Renal cortical epithelial cell (primary cell): ENCODE measurements at places on chromosomes 11 and 22.

DNA sequence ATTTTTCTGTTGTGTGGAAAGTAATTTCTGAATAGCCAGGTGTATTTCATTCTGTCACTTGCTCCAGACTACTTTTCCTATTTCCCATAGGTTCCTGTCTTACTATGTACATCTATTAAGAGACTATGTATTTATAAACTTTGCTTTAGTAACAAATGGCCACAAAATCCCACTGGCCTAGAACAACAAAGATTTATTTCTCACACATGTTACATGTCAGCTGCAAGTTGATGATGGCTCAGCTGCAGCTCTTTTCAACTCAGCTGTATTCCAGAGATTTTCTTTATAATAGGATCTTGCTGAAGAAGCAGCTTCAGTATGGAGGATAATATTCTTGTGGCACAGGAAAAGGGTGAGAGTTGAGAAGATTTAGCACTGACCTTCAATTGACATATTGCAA lies 539.6 kb upstream of the LRRC4C start:
- no peak for DNase-seq

- peak; percentile 76 for DNase-seq
Measured at GRCh38 chr22:45996241-45997076, 19.5 kb upstream of the WNT7B start.

DNA sequence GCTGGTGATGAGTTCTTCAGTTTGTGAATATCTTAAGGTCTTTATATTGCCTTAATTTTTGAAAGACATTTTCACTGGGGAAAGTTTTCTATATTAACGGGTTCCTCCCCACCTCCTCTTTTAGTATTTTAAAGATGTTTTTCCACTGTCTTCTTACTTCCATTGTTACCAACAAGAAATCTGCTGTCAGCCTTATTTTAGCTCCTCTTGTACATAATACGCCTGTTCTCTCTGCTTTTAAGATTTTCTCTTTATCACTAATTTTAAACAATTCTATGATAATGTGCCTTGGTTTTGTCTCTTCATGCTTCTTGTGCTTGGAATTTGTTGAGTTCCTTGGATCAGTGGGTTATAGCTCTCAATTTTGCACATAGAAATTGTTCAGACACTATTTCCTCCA lies 280.4 kb downstream of the DCDC1 start:
- DNase-seq = no peak

- no peak for DNase-seq
Measured at GRCh38 chr11:1217151-1217550, 5.7 kb upstream of the MUC5B start.

DNA sequence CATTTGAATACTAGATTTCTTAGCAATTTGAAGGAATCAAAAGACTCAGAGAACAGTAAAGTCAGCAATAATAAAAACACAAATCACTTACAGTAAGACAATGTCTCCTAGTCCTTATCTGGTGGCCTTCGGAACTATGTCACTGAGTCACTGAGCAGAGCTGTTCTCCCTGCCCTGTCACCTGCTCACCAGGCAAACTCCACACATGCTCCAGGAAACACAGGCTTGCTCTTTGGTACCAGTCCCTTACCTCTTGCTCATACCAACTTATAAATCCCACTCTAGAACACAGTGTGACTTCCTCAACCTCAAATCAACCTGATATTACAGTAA lies 81.1 kb upstream of the CHRM4 start:
- peak; percentile 15 for DNase-seq

DNA sequence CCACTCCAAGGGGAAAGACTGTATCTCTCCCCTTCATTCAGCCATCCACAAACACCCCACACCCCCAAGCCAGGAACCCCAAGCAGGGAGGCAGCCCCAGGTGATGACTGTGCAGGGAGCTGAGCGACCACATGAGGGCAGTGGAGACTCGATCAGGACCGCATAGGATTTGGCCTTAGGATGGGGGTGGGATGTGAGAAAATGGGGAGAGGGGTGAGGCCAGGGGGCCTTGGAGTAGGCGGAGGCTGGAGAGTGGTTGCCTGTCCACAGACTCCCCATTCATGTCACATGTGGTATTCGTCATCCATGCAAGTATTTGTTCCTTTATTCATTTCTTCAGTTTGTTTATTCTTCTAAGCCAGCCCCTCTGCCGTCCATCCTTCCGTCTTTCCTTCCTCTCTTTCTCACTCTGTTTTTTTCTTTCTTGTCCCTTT lies 2.7 kb upstream of the RHOD start:
- peak; percentile 29 for DNase-seq

- DNase-seq = peak; percentile 66
Measured at GRCh38 chr11:100575860-100576717, 111.0 kb upstream of the ARHGAP42 start.

GRCh38 chr11:130763087-130763980 lies 152.9 kb downstream of the SNX19 start:
- DNase-seq = no peak

GRCh38 chr11:33063326-33063881 lies 24.0 kb downstream of the TCP11L1 start:
- DNase-seq = no peak

- DNase-seq = peak; percentile 26
Measured at GRCh38 chr22:24155627-24156140, 25.6 kb upstream of the SUSD2 start.

- no peak for DNase-seq
Measured at GRCh38 chr22:20458530-20459151, 21.0 kb upstream of the SCARF2 start.

DNA sequence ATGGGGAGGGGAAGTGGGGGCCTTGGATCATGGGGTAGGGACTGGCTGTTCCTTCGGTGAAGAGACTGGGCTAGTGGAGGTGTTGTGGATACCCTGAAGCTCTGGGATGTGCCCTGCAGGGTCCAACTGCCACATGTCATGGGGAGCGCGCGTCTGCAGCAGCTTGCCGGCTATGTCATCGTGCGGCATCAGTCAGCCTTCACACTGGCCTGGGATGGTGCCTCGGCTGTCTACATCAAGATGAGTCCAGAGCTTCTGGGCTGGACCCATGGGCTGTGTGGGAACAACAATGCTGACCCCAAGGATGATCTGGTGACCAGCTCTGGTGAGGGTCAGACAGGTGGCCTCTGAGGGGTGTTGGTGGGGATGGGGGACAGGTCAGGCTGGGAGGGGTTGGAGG lies 9.9 kb downstream of the OTOG start:
- no peak for DNase-seq

GRCh38 chr11:119153049-119153818 lies 4.4 kb downstream of the ABCG4 start:
- no peak for DNase-seq

- no peak for DNase-seq
Measured at GRCh38 chr11:46034041-46034440, 87.2 kb downstream of the PHF21A start.

GRCh38 chr11:92907671-92908070 lies 61.8 kb upstream of the MTNR1B start:
- no peak for DNase-seq

GRCh38 chr11:36274414-36274813 lies 14.8 kb downstream of the COMMD9 start:
- DNase-seq = no peak

DNA sequence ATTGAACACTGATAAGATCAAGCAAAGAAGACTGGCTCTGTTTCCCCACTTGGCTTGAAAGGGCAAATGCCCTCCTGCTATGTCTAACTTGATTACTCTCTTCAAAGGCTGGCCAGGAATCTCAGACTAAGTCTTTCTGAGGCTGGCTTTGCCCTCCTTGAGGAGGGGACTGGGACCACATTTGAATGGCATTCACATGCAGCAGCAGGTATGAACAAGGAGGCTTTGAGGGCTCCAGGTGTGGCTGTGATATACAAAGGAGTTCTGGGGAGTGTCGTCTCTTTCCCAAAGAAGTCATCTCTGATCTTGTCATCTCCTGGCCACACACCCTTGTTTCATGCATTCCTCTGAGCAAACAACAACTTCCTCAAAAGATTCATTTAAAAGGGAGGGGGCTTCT lies 130.8 kb downstream of the ARL14EP start:
- DNase-seq = no peak

- no peak for DNase-seq
Measured at GRCh38 chr11:79101656-79102055, 339.2 kb downstream of the TENM4 start.

- peak; percentile 61 for DNase-seq
Measured at GRCh38 chr22:44738347-44738715, 14.0 kb upstream of the ARHGAP8 start.

GRCh38 chr11:61969391-61969758 lies 1.9 kb upstream of the FTH1 start:
- no peak for DNase-seq

DNA sequence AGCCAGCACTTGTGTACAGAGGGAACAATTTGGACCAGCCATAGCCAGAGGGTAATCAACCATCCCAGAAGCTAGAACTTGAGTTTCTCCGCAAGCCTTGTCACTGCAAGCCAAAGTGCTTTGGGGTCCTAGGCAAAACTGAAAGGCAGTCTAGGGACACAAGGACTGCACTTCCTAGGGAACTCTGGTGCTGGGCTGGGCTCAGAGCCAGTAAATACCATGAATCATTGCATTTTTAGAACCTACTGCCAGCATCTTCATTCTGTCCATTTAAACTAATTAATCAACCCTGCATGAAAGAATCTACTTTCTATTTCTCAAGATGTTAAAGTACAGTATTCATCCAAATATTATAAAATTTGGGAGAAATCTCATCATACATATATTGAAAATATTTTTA lies 20.0 kb downstream of the PATE3 start:
- no peak for DNase-seq

DNA sequence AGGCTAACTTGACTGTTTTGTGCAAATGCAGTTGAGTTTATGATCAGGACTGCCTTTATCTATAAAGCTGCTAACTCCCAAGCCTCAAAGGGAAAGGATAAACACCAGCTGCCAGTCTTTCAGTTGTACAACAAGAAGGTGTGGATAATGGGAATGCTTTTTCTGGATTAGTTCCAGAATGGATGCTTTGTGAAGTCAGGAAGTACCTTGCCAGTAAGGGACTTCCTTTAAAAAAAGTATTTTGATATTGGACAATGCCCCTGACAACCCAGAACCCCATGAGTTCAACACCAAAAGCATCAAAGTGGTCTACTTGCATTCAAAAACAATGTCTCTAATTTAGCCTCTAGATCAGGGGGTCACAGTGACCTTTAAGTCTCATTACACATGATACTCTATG lies 32.0 kb downstream of the OR5A2 start:
- no peak for DNase-seq

- peak; percentile 81 for DNase-seq
Measured at GRCh38 chr11:57638005-57638781, 11.5 kb downstream of the YPEL4 start.

- no peak for DNase-seq
Measured at GRCh38 chr11:79437278-79437980, 3.4 kb downstream of the TENM4 start.

- DNase-seq = no peak
Measured at GRCh38 chr11:2103668-2104523, 35.3 kb downstream of the IGF2 start.

DNA sequence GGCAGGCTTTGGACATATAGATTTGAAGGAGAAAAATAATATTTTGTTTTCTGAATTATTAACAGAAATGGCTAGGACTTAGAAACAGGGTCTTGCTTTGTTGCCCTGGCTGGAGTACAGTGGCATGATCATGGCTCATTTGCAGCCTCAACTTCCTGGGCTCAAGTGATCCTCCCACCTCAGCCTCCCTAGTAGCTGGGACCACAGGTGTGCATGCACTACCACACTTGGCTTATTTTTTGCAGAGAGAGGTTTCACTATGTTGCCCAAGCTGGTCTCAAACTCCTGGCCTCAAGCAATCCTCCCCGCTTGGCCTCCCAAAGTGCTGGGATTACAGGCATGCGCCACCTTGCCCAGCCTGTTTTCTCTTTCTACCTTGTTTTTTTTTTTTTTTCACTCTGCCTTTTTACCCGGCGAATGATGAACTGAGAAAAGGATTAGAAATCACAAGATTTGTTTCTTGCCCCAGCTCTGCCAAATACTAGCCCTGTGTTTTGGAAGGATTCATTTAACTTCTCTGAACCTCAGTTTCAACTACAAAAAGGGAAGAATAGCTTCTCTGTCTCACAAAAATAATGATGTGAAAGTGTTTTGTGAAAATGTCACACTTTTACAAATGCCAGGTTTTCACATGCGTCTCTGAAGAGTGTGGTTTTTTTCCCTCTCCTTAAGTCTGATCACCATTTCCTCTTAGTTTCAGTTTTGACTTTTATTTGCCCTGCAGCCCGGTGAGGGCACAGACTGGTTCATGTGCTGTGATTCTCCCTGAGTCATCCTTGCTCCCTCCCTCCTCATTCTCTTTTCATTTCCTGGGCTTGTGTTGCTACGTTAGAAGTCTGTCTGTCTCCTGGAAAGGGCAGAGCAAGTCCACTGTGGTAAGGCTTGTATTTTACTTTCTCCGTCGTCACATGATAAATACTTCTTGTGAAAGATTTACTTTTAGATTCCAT lies 67.7 kb downstream of the BCL2L13 start:
- peak; percentile 96 for DNase-seq

- peak; percentile 25 for DNase-seq
Measured at GRCh38 chr22:49825944-49826602, 1.6 kb downstream of the BRD1 start.

- no peak for DNase-seq
Measured at GRCh38 chr22:25377699-25378098, 158.3 kb downstream of the CRYBB2 start.

DNA sequence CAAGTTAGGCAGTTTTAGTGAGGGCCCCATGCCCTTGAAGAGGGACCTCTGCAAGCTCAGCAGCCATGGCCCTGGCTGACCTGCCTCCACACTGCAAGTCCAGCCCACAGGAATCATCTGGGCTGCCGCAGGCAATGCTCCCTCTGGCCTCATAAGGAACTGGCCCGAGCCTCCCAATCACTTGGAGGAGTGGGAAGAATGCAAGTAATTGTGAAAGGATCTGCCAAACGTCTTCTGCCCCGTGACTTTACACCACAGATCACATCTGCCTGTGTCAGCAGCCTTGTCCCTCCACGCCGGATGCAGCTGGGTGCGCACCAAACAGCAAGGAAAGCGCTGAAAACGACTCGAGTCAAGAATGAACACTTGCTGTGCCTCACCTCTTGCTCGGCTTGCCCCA lies 23.8 kb downstream of the OPCML start:
- DNase-seq = no peak

DNA sequence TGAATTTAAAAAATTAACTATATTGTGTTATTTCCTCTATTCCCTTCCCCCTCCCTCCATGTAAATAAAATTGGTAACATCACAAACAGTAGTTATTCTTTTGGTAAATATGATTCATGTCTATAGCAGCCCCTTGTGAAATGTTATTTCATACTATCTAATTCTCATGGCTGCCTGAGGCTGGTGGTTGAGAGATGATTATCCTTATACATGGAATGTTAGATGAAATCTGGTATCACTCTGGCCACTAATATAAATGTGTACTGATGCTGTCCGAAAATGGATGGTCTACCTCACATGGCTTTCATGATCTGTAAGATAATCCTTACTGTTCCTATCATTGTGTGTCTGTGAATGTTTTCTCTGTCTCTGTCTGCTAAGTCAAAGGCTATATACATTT lies 25.0 kb upstream of the EXPH5 start:
- DNase-seq = no peak

DNA sequence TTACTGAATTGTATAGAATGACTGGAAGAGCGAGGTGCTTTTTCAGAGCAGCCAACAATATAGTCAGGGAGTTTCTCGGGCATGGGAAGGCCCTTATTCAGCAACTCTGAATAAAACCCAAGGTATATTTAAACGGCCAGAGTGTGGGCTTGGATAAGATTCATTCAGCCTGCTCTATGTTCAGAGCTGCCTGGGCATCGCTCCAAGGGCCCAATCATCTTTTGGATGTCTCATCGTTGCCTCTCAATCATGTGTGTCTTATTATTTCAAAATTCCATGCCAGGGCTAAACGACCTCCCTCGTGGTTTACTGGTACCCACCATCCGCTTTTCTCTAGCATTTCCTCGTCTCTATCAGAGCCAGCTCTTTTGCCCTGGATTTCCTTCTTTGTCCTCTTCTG lies 19.5 kb upstream of the NTM start:
- DNase-seq = no peak
